ENCODE measurements at places on chromosomes 7 and 10.

DNA sequence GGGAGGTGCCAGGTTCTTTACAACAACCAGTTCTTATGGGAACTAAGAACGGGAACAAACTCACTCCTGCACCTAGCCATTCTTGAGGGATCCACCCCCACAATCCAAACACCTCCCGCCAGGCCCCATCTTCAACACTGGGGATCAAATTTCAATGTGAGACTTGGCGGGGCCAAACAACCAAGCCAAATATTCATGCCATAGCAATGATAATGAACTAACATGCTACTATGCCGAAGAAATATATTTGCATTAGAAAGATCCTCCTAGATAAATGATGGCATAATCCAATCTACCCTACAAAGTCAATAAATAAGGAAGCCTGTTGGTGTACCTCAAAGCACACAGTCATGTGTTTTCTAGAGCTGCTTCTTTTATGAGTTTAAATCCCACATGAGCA lies 57.6 kb downstream of the CCDC71L start:
- DNase-seq = no peak

GRCh38 chr7:94179466-94179865 lies 175.3 kb upstream of the BET1 start:
- no peak for DNase-seq

GRCh38 chr7:2398506-2398905 lies 4.9 kb upstream of the CHST12 start:
- no peak for DNase-seq

- DNase-seq = no peak
Measured at GRCh38 chr7:23234569-23235296, 11.8 kb upstream of the GPNMB start.

GRCh38 chr10:125871338-125871737 lies 9.8 kb downstream of the DHX32 start:
- no peak for DNase-seq

DNA sequence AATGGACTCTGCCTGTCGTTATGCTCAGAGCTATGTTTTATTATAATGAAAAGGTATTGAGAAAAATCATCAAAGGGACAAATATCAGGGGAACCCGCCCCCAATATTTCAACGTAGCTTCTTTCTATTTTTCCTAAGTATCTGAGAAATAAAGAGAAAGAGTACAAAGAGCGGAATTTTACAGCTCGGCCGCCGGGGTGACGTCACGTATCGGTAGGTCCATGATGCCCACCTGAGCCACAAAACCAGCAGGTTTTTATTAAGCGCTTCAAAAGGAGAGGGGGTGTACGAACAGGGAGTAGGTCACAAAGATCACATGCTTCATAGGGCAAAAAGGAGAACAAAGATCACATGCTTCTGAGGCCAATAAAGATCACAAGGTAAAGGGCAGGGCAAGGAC lies 281.6 kb upstream of the POM121L12 start:
- DNase-seq = no peak

- no peak for DNase-seq
Measured at GRCh38 chr10:77156406-77156879, 481.2 kb downstream of the KCNMA1 start.

GRCh38 chr7:30567081-30567480 lies 27.6 kb upstream of the GARS1 start:
- no peak for DNase-seq

DNA sequence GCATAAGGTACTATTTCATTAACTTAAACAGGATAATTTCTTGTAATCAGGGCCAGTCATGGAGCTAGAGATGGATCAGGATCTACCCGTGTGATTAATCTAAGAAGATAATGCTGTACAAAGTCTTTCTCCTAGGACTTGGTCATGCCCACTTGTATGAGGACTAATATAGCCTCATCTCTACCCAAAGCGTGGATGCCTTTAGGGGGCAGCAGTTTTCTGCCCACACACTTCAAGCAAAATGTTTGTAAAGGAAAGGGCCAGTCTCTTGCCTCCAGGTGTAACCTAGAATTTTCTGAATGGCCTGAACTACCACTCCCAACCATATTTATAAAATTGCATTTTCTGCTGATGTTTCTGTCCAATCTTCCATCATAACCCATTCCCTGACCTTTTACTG lies 764.0 kb upstream of the IGFBP3 start:
- DNase-seq = no peak

DNA sequence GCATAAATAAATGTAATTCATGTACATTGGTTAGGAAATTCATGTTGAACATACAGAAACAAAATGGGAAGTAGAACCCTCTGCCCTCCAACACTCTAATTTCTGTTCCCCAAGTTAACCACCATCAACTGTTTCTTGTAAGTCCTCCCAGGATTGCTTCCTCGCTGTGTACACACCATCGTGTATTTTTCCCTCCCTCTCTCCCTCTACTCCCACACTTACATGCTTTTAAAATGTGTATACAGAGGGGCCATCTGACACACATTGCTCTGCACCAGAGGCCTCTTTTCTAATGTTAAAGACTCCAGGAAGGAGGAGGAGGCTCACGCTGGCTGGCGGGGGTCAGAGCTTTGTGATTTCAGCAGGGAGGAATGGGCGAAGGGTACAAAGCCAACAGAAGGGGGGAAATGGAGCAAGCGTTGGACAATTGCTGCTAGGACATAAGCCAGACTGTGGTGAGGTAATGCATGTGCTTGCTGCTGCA lies 1.9 kb upstream of the EPHA1 start:
- DNase-seq = no peak

DNA sequence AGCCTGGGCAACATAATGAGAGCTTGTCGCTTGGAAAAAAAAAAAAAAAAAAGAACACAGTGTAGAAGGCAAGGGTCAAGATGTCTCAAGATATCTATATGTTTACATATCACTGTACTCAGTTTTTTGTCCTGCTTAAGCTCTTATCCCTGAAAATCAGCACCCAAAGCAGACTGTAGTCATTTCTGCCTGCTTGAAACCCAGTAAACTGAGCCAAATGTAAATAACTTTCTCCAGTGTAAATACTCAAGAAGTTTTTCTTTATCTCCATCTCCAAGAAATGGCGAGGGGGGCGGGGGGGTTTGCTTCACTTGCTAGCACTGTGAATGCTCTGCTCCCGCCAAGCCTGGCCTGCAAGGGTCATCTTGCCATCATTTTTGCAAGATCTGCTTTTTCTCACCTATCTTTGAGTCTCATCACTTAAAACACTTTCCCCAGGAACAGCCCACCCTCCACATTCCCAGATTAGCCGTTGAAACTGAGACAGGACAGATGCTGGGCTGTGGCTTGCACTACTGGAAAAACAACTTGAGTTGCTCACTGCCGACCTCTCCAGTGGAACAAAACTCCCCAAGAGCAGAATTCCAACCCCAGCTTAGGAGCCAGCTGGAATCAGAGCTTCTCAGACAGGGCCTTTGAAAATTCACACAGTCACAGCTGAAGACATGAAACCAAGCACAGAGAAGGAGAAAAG lies 54.6 kb downstream of the AFAP1L2 start:
- DNase-seq = no peak

DNA sequence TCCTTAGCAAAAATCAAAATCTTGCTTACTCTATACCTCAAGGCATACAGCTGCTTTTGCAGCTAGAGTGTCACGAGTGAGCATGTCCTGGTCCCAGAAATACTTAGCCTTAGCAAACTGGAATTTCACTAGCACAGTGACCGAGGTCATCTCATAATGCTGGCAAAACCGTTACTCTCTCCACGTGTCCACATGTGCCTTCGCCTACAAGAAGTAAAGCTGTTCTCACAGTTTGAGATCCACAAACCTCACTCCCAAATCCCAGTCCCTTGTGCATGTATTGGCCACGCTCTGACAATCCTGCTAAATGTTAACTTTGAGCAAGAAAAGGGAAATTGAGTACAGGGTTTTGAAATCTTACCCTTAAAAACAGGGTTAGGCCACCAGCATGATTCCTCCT lies 111.0 kb upstream of the PLXDC2 start:
- no peak for DNase-seq

GRCh38 chr7:28840592-28840995 lies 117.5 kb downstream of the TRIL start:
- DNase-seq = no peak

DNA sequence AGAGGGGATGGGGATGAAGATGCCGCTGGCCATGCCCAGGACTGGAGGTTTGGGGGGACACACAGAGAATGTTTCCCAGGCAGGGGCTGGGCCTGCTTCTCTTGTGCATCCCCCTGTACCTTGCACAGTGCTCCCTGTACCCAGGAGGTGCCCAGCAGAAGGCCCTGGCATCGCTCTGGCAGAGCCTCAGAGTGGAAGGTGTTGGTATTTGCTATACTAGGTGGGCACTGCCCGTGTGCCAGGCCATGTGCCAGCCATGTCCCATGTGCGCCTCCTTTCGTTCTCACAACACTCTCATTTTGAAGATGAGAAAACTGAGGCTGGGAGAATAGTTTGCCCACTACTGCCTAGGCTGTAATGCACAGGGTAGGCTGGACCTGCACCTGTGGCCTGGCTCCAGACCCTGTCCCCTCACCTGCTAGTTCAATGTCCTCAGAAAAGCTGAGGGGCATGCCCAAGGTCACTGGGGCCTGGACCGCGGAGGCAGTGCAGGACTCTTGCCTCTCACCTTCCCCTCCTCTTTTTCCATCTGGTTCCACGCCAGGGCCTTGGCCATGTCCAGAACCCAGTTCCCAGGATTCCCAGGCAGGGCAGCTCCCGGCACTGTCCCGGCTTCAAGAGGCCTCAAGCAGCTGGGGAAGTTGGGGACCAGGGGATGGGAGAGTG lies 64.7 kb downstream of the GOLGA7B start:
- DNase-seq = no peak

GRCh38 chr7:132723506-132724081 lies 147.3 kb upstream of the PLXNA4 start:
- DNase-seq = no peak

DNA sequence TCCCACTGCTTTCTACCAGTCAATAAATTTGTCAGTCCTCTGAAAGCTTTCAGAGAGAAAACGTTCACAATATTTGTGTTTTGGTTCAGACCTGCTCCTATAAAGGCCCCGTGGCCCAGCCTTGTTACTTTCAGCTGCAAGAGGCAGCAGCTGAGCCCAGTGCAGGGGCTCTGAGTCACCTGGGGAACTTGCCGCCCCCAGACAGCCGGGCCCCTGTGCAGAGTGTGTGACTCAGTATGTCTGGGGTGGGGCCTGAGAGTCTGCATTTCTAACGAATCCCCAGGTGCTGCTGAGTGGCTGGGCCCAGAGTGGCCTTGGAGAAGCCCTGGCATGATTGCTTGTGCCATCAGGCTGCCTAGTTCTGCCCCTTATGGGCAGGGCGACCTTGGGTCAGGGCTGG lies 303.5 kb downstream of the PAXIP1 start:
- no peak for DNase-seq

- no peak for DNase-seq
Measured at GRCh38 chr7:74143383-74143782, 30.8 kb upstream of the EIF4H start.

GRCh38 chr10:43029043-43029442 lies 47.8 kb upstream of the RET start:
- DNase-seq = no peak

DNA sequence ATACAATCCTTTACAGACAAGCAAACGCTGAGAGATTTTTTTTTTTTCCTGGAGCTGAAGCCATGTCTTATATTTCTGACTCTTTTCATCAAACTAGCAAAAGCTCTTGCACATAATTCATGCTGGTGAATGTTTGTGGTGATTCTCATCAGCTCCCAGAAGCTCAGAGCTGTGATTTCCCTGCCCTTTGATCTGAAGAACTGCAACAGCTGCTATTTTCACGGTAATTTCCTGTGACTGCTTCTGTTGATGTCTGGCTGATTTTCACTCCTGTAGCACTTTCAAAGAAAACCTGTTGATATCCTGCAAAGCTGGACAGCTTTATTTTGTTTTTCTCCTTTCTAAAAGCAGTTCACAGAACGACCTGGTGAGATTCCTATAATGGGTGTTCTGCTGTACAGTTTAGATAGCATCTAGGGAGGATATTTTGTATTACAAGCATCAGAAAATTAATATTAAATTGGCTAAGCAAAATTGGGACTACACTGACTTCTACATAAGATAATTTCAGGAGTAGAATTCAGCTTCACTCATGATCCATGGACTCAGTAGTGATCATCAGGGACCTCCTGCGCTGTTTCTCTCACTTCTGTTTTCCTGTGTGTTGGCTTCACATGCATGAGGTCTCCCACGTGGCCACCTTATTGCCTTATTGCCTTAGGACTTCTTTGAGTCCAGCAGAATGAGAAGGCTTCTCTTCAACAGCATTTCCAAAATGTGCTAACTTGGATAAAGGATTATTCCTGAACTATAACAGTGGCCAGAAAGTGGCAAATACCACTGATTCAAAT lies 1111.6 kb upstream of the SORCS1 start:
- no peak for DNase-seq

DNA sequence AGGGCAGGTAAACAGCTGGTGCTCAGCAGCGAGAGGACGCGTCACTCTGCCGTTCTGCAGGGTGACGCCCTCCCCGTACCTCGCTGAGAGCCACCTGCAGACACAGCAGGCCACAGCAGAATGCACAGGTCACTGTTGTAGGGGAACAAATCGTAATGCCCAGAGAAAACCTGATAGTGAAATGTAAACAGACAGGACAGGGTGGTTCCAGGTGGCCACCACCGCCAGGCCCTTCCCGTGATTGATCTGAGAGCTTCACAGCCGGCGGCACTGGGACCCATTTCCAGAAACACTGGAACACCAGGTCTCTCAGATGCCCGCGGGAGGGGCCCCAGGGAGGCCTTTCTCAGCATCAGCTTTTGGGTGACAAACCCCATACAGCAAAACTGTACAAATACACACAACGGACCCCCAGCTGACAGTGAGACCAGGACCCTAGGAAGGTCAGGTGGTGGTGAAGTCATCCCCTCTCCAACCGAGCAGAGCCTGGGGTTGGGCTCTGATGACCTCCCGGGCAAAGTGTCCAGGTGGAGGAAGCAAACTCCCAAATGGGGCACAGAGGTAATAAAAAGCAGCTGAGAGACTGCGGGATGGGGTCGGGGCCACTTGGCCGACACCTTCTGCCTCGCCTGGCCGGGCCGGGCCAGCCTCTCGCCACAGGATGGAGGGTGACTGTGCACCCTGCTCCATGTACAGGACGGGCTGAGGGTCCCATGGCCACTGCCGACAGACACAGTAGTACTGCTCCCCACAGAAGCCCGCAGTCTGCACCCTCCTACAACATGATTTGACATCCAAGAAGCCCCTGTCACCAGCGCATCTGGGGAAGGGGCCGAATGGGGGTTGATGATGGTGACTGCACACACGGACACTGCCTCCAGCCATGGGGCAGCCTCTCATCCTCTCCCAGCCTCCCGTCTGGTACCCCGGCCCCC lies 4.6 kb downstream of the BHLHA15 start:
- DNase-seq = no peak

All from activated T-cell treated with anti-CD3 and anti-CD28 coated beads for 24 hours (primary cell).